ENCODE measurements at places on chromosomes 6 and 20.

DNA sequence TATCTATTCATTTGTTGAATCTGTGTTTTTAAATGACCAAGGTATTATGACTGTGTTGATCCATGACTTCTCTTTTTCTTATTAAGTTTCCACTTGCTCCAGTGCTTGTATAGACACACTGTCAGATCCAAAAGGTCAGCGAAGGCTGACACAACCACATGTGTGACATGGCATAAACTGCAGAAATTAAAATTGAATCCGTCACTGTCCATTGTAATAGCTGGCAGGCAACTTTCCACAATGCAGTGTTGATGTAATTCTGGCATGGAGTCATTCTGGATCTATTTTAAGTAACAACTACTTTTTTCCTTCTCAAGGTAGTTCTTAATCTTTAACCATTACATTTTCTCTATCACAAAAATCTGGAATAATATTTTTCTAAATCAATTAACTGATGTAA is 145.3 kb downstream of the AIG1 start:
- DNase-seq, result no peak

- no peak for DNase-seq
Observed at GRCh38 chr6:144898741-144899140, 613.6 kb downstream of the UTRN start.

DNA sequence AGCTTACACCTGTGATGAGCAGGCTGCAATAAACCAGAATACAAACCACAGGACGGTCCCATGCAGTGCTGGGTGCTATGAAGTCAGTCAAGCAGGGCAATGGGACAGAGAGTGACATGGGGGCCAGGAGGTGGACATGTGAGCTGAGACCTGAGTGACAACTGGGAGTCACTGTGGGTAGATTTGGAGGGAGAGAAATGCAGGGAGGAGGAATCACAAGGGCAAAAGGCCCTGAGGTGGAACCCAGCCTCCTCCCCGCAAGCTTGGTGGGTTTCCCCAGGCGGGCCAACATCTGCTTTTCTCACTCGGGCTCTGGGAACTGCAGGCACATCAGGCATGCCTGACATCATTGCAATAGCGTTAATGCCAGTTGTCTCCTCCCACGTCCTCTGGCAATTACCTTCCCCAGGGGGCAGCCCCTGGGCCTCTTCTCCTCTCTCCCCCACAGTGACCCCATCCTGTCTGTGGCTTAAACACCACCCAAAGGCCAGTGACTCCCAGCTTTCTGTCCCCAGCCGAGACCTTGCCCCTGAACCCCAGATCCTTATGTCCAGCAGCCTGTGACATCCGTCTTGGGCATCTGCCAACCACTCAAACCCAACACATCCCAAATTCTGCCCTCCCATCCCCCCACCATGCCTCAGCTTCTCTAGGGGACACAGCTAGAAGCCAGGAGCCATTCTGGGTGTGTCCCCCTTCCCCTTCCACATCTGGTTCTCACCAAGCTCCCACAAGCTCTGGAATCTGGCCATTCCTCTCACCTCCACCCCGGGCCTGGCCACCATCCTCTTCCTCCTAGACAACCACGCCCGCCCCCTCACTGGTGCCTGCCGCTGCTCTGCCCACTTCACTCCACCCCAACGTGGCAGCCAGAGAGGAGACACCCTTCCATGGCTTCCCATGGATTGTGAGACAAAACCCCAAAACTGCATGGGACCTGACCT is 28.2 kb downstream of the PDRG1 start:
- no peak for DNase-seq

GRCh38 chr20:55685841-55686240 is 319.5 kb downstream of the CBLN4 start:
- no peak for DNase-seq

DNA sequence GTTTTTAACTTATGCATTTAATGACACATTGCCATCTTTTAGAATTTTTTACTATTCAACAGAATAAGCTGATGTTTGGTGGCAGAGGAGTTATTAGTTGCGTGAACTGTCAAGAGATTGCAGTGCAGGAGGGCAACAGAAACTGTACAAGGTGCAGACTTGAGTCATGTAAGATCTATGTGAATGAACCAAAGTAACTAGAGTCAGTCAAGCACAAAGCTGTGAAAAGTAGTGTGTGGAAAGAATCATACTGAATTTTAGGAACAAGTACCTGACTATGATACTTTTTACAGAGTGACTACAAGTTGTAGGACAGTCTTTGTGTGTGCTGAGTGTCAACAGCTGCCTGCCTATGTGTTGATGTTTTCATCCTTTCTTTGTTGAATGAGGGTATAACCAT is 2.7 kb upstream of the C6orf163 start:
- no peak for DNase-seq

DNA sequence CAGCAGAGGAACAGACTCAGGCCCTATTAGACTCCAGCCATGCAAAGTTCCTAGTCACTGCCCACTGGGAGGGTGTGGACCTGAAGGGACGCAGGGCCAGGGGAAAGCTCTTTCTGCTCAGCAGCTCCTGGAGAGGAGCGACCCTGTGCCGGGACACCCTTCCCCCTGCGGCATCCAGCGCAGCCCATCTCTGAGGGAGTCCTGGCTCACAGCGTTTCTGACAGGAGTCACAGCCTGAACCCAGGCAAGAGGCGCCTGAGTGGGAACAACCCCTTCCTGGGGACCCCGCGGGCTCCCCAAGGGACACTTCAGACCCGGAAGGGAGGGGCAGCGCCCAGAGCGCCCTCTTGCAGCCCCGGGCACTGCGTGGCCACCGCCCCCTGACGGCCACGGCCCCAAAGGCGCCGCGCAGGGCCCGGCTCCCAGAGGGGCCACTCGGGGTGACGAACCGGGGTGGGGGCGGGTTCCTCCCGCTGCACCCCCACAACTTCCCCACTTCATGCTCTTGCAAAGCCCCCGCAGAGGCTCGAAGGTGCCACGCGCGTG is 862 bp downstream of the UCKL1 start:
- DNase-seq, result no peak

DNA sequence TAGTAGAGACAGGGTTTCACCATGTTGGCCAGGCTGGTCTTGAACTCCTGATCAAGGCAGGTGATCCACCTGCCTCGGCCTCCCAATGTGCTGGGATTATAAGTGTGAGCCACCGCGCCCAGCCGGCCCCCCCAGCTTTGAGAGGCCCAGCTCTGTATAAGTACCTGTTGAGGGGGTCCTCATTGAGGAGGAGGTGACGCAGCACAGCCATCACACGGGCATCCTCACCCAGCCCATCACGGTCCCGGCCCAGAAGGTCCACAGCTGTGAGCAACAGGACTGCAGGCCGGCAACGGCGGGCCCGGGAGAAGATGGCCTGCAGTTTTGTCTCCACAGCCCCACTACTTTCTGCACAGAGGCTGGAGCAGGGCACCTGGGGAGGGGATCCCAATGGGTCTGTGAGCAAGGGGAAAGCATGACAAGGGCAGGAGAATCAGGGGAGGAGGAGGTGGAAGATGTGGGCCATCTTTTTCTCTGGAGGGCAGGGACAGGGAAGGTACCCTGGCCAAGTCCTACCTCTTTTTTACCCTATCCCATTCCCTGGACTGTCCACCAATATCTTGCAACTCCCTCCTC is 7.7 kb downstream of the GNMT start:
- DNase-seq, result no peak

GRCh38 chr6:104682722-104683643 is 176.7 kb downstream of the HACE1 start:
- DNase-seq, result peak; percentile 26

GRCh38 chr20:48523191-48523995 is 304.4 kb downstream of the PREX1 start:
- DNase-seq, result no peak

DNA sequence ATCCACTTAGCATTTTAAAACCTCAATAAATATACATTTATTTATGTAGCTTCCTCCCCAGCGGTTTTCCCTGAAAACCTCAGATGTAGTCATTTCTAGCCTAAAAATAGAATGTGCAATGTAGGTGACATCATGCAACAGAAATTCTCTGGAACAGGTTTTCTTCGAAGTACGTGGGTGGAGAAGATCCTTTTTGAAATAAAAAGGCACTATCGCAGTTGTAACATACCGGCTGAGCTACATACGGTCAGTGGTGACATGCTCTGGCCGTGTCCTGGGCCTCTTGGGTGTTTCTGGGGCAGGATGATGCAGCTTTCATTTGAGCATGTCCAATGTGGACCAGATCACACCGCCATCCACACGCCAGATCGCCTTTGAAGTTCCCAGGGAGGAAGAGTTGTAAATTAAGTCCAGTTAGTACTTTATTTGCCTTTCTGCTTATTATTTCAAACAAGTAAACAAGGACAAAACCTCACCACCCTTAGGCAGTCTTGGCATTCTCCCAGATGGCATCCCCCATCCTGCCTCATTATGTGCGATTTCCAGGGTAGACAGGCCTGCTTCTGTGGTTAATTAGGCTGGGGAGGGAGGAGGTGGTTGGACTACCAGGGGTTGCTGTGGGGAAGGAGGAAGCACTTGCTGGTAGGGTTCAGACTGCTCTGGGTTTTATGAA is 109.5 kb upstream of the CLDN20 start:
- no peak for DNase-seq

DNA sequence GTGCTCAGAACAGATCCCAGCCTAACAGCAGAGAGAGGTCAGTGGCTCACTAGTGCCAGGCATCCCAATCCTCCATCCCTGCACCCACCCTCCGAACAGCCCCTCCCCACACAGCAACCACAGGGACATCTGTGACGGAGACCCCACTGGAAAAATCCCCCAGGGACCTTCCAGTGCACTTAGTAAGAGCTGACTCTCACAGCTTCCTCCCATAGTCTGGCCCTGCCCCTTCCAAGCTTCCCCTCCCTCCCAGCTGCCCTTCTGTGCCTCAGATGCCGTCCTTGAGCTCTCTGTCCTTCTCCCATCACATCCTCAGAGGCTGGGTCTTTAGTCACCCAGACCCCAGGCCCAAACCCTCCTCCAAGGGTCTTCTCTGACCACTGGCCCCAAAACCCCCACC is 9.7 kb upstream of the THBS2 start:
- no peak for DNase-seq

- DNase-seq, result no peak
Observed at GRCh38 chr6:54308289-54308985, at the start of gene TINAG. TINAG (plus strand) TSS chr6:54308441; CDS start chr6:54308551, 110 bp downstream.

- DNase-seq, result no peak
Observed at GRCh38 chr6:151630991-151631655, 137.3 kb downstream of the CCDC170 start.

GRCh38 chr6:84467296-84467695 is 239.9 kb upstream of the CEP162 start:
- DNase-seq, result no peak

- DNase-seq, result no peak
Observed at GRCh38 chr20:7770046-7770445, 170.2 kb downstream of the HAO1 start.

DNA sequence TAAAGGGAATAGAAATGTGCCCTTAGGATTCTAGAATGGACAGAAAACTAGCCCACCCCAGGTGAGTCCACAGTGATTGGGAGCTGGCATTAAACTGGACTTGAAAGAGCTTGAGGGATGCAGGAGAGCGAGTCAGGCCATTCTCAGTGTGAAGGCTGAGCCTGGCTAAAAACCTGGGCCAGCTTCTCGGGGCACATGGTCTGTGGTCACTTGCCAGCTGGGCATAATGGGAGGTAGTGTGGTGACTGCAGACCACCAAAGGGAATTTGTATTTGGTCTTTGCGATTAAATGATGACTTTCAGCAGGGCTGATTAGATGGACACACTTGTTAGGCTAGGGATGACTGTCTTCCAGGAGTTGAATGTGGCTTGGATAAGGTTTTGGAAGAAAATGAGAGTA is 71.3 kb downstream of the TULP4 start:
- DNase-seq, result no peak

GRCh38 chr20:62239278-62239879 is 1.1 kb downstream of the OSBPL2 start:
- DNase-seq, result no peak

DNA sequence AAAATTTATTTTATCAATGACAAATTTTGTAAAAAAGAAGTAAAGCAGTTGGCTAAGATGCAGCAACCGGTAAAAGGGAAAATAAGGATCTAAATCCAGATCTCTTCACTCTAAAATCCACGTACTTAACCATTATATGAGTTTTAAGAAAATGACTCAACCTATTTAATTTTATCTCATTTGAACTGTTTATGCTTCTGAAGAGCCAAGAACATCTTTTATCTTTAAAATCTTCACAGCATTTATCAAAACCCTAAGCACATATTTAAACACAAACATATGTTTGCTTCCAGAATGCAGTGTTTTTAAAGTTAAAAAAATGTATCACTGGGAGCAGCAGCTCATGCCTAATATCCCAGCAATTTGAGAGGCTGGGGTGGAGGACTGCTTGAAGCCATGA is 339.2 kb downstream of the NKAIN2 start:
- no peak for DNase-seq

DNA sequence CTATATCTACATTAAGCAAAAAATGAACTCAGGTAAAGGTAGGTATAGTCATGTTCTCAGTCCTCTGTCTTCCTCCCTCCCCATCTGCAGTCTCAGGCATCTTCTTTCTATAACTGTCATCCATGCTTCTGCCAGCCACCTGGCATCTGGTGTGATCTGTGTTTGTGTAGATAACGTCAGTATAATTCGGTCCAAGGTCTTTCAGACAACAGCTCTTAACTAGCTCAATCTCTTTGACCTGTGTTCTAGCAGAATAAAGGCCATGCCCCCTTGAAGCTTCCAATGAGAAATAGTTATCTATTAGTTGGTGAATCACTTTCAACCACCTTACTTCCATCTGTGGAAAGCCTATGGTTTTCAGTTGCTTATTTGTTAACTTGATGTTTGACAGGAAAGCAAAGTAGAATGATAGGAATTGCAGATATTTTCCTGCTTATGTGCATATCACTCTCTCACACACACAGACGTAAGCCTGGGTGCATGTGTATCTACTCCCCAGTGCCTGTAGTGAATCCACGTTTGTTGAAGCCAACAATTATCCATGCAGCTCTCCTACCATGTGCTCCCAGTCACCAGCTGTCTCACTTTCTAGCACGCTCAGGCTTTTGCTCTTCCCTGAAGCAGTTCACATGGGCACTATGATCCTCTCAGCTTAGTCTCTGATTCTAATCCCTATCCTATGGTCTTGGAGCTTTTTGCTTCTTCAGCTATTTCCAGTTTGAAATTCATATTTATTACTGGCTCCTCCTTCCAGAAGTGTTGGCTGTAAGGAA is 433.7 kb upstream of the MANEA start:
- no peak for DNase-seq
